Activated CD8-positive, alpha-beta memory T cell treated with anti-CD3 and anti-CD28 coated beads, Interleukin-2, amount 50 U/mL, for 4 hours (primary cell): ENCODE measurements at places on chromosomes 11 and 22.

- DNase-seq: no peak
Measured at GRCh38 chr22:29580200-29580810, 608 bp downstream of the NIPSNAP1 start.

- no peak for DNase-seq
Measured at GRCh38 chr11:282171-282570, 4.0 kb downstream of the NLRP6 start.

DNA sequence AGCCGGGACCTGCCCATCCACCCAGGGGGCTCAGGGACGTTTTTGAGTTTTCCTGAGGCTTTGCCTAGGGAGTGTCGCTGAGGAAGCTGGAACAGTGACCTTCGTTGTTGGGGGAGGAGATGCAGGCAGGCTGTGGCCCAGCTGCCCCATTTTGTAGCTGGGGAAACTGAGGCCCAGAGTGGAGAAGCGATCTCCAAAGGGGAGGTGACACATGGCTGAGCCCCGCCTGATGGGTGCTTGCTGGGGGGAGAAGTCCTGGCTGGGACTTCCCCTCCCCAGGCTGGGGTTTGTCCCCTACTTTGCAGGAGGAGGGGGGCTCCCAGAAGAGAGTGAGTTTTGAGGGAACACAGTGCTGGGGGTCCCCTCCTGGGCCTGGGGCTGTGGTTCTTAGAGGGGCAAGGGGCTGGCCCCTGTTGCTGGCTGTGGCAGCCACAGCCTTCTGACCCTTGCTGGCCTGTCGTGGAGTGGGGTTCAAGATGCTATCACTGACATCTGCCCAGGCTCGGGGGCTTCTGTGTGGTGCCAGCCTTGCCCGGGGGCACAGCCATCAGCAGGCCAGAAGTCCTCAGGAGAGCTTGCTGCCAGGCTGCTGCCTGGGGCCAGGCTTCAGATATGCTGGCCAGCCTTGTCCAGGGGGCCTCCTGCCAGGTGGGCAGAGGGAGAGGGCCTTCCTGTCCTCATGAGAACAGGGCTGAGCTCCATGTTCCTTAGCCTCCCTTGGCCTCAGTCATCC is 21.4 kb downstream of the KCNQ1 start:
- DNase-seq: no peak

- DNase-seq: no peak
Measured at GRCh38 chr11:133347988-133348387, 184.3 kb downstream of the OPCML start.

GRCh38 chr22:37454857-37455686 is 27.8 kb upstream of the ELFN2 start:
- DNase-seq: no peak

GRCh38 chr22:45602824-45603595 is 68.6 kb upstream of the ATXN10 start:
- DNase-seq: no peak

DNA sequence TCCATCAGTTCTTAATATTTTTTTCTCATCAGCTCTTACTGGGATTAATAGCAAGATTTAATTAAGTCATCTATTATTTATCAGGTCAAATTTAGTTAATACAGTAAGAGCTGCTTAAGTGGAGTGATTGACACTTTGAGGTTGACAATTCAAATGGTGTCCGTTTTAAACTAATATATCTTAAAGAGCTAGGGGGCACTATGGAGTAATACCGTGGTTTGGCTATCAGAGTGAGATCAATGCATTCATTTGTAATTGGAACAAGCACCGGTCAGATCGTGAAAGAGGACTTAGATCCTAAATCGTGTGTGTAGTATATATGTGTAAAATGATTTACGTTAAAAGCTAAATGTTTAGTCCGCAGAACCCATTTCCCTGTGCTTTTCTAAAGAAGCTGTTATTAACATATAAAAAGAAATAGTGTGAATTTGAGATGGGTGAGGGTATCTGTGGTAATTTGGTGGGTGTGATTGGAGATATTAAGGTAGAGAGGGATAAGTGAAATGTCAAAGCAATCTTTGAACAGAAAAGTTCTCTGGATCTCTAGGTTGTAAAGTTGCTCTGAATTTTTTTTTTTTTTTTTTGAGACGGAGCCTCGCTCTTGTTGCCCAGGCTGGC is 2.3 kb downstream of the SIK2 start:
- DNase-seq: no peak

DNA sequence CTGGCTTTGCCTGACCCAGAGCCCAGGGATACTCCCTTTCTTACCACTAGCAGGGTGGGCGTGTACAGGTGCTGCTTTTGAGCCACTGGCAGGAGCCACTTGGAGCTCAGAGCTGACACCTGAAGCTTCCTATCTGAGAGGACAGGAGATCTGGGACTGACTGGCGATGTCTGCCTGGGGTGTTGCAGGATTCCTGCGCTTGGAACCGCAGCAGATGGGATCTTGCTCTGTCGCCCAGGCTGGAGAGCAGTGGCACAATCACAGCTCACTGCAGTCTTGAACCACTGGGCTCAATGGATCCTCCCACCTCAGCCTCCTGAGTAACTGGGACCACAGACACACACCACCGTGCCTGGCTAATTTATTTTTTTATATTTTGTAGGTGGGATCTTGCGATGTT is 17.7 kb downstream of the GP1BB start:
- DNase-seq: no peak

DNA sequence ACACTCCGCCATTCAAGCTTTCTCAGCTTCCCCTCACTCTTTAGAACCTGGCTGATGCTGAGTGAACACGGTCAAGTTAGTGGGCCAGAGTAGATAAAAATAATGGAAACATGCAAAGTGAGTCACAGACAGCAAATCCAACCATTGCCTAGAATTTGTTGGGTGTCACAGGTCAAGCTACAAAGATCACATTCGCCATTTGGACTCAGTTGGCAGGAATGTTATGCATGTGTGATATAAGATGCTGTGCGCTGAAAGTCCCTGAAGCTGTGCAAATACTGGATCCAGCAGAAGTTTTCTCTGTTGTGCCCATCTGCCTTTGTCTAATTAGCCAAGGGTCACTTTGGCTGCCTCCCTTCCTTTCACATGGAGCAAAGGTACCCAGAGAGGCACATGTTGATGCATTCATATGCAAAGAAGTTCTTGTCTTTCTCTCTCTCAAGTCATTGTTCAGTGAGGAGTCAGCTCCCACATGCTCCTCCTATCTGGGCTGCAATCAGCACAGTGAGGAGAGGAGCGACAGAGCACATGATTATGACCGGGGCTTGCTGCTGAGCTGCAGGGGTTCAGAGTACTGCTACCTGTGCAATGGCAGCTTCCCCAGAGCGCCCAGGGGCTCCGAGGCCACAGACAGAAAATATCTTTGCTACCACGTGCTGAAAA is 39.7 kb downstream of the FLI1 start:
- no peak for DNase-seq

- no peak for DNase-seq
Measured at GRCh38 chr22:36180928-36181327, 20.4 kb upstream of the APOL3 start.

DNA sequence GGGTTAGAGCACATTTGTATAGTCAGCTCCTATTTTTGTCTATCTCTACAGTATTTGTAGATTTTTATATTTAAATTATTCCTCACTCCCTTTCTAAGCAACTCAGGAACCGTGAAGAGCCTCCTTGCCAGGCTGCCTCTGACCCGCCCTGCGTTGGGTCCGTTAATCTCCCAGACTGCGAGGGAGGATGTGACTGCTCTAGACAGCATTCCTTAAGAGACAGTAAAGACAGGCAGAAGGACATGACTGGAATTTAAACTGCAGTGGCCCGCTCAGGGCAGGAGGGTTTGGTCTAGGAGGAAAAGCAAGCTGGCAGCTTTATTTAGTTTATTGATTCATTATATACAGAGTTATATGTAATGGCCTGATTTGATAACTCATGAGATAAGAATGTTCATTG is 413.7 kb downstream of the TMEM135 start:
- no peak for DNase-seq

DNA sequence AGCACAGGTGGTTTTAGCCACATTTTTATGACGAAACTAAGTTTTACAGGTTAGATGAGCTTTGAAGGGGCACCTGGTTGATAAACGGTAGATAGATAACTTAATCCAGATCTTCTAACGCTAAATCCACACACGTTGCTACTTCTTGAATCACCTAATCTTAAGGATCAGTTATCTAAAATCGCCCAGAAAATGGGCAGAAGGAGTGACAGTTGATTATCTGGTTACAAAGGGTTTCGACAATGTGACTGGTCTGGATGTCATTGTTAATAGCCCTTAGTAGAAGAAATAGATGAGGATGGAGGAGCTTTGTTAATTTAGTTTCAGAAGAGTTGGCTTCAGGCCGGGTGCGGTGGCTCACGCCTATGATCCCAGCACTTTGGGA is 43.7 kb downstream of the SCGB1A1 start:
- no peak for DNase-seq

DNA sequence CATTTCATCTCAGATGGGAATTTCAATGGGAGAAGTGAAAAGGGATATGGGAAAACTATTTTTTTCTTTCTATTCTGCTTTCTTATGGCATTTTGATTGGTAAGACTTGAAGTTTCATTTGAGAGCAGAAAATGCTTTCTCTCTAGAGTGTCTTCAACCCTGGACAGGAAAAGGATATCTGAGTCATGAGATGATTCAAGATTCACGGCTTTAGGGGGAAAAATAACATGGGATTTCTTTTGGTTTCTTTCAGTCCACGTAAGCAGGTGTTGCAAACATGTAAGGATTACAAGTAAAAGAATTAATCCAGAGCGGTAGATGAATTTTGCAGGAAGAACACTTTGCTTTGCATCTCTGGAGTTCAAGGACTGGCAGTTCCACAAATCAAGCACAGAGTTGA is 1001.0 kb upstream of the TENM4 start:
- DNase-seq: no peak

DNA sequence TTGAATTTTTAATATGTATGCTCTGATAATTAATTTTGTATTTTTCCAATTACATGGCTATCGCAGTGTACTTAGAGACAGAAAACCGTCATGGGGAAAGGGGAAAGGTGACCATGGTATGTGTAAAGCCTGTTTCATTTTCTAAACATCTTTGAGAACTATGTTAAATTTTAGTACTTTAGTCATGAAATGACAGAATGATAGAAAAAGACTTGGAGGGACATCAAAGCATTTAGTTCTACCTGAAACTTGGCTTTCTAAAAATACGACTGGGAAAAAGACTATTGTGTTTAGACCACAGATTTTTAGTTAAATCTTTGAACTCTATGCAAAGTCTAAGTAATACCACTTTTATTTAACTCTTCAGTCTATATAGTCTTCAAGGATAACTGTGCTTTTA is 54.1 kb downstream of the MAML2 start:
- no peak for DNase-seq

GRCh38 chr22:43342347-43343261 is 568 bp downstream of the SCUBE1 start:
- no peak for DNase-seq

GRCh38 chr11:86161336-86161735 is 83.2 kb upstream of the EED start:
- DNase-seq: no peak

DNA sequence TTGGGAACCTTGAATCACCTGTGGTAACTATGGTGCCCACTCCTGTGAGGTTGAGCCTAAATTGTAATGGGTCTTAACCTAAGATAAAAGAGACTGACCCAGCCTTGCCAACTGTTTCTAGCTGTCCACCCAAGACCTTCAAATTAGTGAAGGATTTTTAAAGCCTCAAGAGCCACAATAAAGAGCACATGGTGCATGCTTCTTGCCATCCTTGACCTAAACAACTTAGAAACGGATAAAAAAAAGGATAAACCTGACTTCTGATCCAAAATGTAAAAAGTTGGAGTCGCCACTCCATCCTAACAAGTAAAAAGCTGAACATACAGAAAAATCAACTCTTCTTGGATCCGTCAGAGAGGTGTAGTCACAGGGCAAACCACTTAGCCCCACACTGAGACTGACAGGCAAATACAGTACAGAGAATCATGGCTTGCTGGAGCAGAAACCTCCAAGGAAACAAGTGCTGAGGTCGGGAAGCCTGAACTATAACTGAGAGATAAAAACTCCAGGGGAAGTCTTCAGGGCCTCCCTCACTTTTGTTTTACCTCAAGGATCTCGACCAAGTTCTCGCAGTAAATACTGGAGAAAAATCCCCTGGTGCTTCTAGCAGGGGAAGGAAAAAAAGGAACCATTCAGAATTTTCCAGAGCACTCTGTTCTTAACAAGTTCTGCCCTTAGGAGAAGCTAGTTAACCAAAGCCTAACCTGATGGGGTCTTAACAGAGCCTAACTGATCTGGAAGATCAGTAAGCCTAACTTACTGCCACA is 16.3 kb downstream of the ENTHD1 start:
- no peak for DNase-seq

DNA sequence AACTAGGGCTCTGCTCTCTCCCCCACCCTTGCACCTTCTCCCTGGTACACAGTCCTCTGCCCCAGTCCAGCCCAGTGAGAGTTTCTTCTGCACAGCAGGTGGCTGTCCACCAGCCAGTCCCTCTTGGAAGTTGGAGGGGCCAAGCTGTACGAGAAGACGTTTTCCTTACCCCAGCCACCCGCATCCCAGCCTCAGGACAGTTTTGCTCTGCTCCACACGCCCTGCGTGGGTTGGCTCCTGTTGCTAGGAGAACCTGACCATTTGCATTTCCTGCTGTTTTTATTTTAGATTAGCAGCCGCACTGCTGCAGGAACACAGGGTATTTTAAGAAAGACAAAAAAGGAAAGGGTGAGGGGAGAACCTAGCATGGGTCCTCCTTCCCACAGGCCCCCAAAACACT is 17.6 kb upstream of the NRGN start:
- DNase-seq: no peak

DNA sequence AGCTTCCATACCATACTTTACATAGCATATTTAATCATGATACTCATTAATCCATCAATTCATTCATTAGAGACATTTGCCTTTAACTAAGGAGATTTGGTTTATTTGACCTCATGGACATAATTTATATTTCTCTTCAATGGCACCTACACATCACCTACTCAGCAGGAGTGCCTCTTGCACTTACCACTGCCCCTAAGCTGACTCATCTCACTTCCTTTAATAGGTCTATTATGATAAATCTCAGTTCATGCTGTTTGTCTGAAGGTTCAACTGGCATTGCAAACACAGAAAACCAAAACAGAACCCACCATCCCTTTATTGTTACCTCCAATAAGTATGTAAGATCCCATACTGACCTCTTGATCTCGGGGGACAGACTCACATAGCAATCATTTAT is 186.7 kb downstream of the LUZP2 start:
- no peak for DNase-seq

- no peak for DNase-seq
Measured at GRCh38 chr11:88050247-88050646, 125.0 kb downstream of the RAB38 start.

GRCh38 chr22:37526376-37526775 is 7.2 kb upstream of the CARD10 start:
- no peak for DNase-seq

GRCh38 chr11:130426837-130427341 is 1.5 kb downstream of the ADAMTS8 start:
- DNase-seq: no peak
